Urinary bladder (tissue), 4 donors: ENCODE measurements at places on chromosomes 2 and 18. TPM values are rescaled to one million over a fixed set of nuclear protein-coding genes. Genes with fewer than 3 reads are reported as not detected.

The FAM237A gene
- polyA plus RNA-seq, result not detected

GRCh38 chr2:65300761-65301711 is 73.4 kb downstream of the ACTR2 start:
- no peak for DNase-seq

The GPR35 gene
- 3.3 TPM for polyA plus RNA-seq

GRCh38 chr2:136019825-136020224 is 34.4 kb upstream of the DARS1 start:
- no peak for DNase-seq

DNA sequence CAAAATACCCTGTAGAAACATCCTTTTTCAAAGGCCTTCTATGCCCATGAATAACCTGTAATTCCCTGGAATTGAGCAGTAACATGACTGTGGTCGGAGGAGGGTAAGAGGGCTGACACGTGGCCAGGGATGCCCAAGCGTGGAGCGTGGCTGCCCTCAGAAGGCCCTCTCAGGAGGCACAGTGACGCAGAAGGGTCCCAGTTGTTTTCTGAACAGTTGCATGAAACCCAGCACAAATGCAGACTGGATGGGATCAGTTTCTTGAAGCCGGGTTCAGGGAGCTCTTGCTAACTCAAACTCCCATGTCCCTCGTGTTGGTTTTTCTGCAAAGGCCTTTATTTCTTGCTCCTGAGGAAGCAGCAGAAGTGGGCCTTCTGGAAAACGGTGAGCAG is 237.0 kb downstream of the ALPK2 start:
- DNase-seq, result no peak

DNA sequence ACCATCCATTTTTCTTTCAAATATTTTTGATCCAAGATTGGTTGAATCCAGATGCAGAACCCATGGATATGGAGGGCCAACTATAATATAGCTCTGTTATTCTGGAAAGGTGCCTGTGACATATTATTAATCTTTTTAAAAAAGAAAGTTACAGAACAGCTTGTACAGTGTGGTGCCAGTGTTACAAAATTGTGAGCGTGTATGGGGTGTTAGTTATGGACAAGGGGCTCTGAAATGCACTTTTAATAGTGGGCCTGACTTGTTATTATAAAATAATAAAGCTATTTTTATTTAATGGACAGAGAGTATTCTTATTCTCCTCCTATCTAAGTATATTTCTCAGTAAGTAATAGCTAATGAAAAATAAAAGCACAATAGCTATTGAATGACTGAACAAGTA is 111.2 kb downstream of the FARSB start:
- DNase-seq, result no peak

DNA sequence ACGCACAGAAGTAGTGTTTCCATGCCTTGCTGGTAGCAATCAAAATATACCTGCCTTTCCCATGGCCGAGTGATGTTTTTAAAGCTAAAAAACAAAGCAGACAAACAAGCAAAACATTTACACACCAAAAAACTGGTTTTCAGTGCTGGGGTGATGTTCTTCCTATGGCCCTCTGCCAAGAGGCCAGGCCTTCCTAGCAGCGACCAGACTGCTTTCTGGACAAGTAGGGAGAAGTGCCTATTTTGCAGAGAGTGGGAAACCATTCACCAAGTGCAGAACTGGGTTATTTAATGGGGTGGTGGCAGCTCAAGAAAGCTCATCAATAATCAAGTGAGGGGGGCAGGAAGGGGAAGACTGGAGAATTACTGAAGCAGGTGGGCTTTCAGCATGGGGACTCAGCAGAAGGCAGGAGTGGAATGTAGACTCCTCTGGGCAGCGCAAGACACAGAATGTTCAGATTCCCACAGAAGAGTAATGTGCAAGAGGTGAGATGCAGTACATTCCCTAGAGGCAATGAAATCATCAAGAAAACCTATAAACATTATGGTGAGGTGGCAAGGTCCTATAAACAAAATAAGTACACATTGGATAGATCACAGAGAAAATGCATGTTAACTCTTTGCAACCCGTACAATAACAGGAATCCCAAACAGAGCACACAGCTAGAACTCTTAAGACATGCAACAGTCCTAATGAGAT is 44.0 kb downstream of the CPO start:
- DNase-seq, result no peak

DNA sequence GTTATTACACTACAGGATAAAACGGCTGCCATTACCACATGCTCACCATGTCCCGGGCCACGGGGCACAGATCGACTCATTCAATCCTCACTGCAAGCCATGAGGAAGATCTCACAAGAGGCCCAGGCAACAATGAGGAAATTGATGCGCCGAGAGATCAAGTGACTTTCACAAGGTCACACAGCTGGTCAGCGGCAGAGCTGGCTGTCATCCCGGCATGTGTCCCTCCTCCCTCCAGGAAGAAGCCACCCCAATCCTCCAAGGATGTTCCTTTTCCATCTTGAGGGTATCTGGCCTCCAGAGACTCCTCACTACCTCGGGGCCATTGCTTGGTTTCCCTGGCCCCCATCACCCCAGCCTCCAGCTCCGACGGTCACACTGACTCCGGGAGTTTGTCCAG is 65.3 kb upstream of the GLI2 start:
- no peak for DNase-seq

DNA sequence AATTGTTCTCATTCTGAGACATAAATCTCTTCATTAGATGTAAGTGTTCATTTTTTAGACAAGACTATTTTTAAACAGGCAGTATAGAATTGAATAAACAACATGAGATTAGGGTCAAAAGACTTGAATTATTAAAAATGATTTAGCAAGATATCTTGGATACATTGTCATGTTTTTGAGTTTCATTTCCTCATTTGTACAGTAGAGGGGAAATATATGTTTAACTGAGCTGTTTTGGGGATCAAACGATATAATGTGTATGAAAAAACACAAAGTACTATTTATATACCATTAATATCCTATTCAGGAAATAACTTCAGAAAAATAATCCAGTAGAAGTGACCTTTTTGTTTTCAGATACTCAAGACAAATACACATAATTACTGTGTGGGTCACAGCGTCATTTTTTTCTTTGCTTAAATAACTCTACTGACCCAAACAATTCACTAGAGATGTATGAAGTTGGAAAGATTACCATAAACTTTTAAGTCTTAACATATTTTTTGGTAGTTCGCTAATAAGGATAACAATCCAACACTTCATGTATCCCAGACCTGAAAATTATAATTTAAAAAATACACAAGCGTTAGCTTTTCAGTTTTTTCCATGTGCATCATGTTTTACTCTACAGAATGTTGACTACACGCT is 896 bp upstream of the ASXL3 start:
- no peak for DNase-seq

GRCh38 chr2:13005048-13005447 is 288.3 kb downstream of the TRIB2 start:
- DNase-seq, result no peak

DNA sequence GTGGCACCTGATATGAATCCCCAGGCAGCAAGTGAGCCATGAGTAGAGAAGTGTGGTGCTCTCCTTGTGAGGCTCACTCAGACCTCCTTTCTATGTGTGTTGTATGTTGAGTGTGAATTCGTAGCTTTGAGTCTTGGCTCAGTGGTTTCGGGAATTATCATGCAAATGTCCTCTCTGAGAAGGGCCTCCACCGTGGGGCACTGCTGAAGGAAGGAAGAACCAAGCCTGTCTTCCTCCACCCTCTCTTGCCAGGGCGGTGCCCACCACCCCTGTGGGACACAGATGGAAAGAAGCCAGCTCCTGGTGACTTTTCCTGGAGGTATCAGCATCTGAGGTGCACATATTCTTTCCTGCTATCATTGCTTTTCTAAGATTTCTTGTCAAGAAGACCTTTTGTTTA is 156.1 kb downstream of the MYT1L start:
- DNase-seq, result no peak

The TACR1 gene
- polyA plus RNA-seq, result 3.4 TPM

DNA sequence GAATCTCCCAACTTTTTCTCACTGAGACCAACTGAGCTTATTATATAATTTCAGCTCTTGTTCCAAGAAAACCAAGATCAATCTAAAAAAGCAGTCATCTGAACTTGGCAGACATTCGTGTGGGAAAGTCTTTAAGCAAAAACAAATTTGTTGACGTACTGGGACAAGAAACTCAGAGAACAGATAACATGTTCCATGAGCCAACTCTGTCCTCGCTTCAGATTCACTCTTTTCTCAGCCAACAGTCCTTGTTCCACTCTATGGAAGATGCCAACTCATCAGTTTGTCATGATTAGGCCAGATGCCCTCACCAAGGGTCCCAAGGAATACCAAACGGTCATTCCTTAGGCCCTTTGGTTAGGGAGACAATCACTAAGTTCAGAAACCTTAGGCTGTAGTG is 224.2 kb upstream of the CTAGE1 start:
- no peak for DNase-seq

GRCh38 chr2:16053437-16054257 is 113.3 kb downstream of the MYCN start:
- no peak for DNase-seq

GRCh38 chr2:40102447-40102846 is 323.4 kb upstream of the THUMPD2 start:
- no peak for DNase-seq

The SLC30A3 gene
- 0.04 TPM for polyA plus RNA-seq

The IL1F10 gene
- polyA plus RNA-seq, result not detected

DNA sequence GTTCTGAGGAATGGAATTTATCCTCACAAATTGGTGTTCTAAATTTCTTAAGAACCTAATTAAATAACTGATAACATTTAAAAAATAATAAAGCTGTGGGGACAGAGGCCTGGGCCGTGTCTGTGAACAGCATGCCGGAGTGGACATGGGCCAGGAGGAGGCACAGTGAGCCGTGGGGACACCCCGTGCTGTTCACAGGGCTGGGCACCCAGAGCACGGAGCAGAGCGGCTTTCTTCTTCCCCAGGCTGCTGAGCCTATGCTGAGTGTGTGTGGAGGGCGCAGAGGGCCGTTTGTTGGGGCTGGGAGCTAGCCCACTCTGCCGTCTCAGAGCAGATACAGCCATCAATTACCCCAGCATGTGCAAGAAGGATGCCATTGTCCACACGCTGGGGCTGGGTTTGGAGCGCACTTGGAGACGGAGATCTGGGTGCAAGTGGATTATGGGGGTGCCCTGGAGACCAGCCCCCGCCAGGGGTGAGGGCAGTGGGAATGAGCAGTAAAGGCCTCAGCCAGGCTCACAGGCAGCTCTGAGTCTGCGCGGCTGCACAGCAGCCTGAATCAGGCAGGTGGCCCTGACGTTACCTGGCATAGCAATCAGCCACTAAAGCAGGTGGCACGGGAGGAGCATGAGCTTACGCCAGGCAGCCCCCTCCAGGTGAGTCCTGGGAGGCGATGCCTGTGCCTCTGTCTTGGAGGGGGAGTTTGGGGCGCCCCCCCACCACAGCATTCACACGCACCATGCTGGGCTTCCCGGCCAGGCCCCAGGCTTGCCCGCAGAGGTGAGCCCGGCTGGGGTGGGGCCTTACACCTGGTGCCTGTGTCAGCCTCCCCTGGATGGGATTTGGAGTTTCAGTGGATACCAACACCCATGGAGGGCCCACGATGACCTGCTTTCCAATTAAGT is 52.1 kb upstream of the SLC66A3 start:
- DNase-seq, result no peak

The TXNDC2 gene
- 0.08 TPM for polyA plus RNA-seq

The MBP gene
- polyA plus RNA-seq, result 9.6 TPM

The COL4A3 gene
- polyA plus RNA-seq, result 1.4 TPM

GRCh38 chr2:8002765-8003393 is 679.0 kb upstream of the ID2 start:
- no peak for DNase-seq

- no peak for DNase-seq
Measured at GRCh38 chr2:103002954-103003353, 241.1 kb downstream of the TMEM182 start.

DNA sequence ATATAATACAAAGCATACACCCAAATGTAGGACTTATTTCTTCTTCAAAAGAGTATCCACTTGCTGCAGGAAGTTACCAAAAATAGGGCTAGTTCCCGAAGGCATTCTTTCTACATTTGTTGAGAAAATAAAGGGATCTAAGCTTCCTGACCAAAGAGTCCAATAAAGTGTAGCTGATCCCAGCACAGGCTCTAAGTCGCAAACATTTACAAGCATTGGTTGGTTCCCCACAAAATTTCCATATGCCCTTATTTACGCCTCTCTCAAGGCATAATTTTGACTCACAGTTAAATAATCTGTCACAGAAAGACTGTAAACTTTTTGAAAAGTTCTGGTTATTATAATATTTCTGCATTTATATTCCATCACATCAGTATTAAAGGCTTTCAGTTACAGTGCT is 1520.1 kb upstream of the ZEB2 start:
- no peak for DNase-seq

GRCh38 chr2:218962859-218963492 is 3.5 kb downstream of the CDK5R2 start:
- DNase-seq, result no peak

GRCh38 chr2:100057901-100058261 is 84.5 kb downstream of the AFF3 start:
- no peak for DNase-seq

The IL18R1 gene
- polyA plus RNA-seq, result 3.3 TPM

The RESP18 gene
- not detected for polyA plus RNA-seq

DNA sequence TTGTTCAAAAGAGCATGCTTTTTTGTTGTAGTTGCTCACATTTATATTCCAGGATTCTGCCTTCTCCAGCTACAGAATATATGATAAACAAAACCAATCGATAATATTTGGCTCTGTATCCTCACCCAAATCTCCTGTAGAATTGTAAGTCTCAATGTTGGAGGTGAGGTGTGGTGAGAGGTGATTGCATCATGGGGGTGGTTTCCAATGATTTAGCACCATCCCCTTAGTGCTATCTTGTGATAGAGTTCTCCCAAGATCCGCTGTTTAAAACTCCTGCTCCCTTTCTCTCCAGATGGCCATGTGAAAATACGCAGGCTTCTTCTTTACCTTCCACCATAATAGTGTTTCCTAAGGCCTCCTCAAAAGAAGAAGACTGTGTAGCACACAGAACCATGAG is 98.7 kb upstream of the SCN7A start:
- DNase-seq, result no peak

The CNNM3 gene
- polyA plus RNA-seq, result 14.6 TPM

DNA sequence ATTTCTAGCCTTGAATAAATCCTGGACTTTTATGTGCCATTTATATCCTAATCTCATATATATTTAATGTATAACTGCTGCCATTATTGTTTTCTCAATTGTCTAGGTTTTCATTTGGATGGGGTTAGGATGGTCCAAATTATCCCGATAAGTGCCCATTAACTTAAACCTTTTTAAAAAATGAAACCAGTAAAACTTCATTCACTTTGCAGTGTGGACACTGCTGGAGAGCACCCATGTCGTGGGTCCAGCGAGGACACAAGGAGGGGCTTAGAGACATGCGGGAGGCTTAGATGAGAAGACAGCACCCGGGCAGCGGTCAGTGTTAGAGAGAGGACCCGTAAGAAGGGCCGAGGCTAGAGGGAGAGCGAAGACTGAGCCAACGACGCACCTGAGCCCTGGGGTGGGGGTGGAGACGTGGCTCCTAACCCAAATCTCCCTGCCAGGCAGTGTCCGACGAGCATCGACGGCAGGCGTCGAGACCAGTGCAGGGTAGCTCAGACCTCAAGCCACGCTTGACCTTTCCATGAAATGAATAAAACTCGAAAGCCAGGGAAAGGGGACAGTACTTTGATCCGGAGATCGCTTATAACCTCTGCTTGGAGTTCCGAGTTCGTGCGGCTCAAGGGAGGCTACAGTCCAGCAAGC is 9.0 kb upstream of the EN1 start:
- no peak for DNase-seq

GRCh38 chr2:46286715-46287114 is 10.5 kb upstream of the EPAS1 start:
- no peak for DNase-seq

GRCh38 chr18:4058179-4058578 is 396.9 kb downstream of the DLGAP1 start:
- DNase-seq, result no peak

- no peak for DNase-seq
Measured at GRCh38 chr18:62881509-62882016, 166.2 kb downstream of the PHLPP1 start.
